ENCODE measurements at places on chromosomes 5 and 9.

DNA sequence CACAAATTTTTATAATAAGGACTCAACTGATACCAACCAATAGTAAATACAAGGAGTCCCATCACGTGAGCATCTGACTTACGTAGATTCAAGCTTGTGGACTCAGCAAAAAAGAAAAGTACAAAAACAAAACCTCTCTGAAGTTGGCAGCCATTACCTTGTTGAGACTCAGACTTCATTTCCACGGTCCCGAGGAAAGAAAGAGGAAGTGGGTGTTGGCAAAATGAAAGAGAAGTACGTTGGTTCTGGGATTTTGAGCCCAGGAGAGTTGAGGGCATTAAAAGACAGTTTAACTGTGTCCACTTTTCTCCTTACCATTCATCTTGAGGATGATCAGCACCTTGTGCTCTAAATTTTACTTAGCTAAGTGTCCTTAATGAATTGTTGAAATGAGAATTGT is 26.7 kb downstream of the NCBP1 start:
- DNase-seq, result no peak

- no peak for DNase-seq
Observed at GRCh38 chr5:673831-674629, 19.1 kb downstream of the TPPP start.

DNA sequence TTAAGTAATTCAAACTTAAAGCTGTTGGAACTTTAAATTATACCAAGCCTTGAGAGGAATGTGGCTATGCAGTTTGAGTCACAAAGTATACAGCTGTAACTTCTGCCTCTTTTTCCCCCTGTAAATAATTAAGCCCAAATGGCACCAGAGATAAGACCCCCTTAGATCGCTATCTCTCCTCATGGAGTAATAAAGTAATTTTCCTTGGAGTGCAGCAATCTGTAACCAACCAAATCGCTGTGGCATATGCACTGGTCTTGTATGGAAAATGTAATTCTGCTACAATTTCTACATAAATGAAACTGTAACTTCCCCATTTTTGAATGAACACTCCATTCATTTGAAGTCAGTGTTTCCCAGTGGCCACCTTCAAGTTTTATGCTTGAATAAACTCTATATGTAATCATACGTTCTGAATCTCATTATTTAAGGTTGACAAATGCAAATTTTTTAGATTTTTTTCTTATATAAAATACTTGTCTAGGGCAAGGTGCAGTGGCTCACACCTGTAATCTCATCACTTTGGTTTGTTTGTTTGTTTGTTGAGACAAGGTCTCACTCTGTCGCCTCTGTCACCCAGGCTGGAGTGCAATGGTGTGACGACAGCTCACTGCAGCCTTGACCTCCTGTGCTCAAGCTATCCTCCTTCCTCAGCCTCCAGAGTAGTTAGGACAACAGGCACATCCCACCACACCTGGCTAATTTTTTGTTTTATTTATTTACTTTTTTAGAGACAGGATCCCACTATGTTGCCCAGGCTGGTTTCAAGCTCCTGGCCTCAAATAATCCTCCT is 12.3 kb downstream of the SUSD1 start:
- DNase-seq, result no peak

DNA sequence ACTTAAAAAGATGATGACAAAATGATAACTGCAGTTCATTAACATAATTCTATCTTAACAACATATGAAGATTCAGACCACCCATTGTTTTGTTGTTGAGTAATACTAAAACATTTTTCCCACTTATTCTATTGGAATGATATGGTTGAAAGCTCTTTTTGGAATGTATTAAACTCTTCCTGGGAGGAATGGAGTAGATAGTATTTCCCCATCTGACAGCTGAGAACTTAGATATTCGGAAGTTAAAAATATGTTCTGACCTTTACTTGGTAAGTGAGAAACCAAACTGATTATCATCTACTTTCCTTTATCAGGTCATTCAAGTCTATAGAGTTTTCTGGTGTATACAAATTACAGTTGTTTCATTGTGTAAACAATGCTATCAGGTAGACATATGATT is 452.9 kb downstream of the CSNK1G3 start:
- DNase-seq, result no peak

- DNase-seq, result no peak
Observed at GRCh38 chr9:84667571-84668195, 1.8 kb upstream of the NTRK2 start.

GRCh38 chr9:122059214-122059954 is 33.7 kb downstream of the TTLL11 start:
- no peak for DNase-seq

DNA sequence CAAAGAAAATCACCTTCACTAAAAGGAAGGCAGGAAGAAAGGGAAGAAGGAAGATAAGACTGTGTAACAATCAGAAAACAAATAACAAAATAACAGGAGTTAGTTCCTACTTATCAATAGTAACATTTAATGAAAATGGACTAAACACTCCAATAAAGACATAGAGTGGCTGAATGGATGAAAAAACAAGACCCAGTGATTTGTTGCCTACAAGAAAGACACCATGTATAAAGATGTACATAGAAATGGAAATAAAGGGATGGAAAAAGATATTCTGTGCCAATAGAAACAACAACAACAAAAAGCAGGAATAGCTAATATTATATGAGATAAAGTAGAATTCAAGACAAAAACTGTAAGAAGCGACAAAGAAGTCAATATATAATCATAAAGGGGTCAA is 116.8 kb downstream of the LURAP1L start:
- no peak for DNase-seq

- no peak for DNase-seq
Observed at GRCh38 chr5:67816456-67816855, 399.1 kb upstream of the PIK3R1 start.

DNA sequence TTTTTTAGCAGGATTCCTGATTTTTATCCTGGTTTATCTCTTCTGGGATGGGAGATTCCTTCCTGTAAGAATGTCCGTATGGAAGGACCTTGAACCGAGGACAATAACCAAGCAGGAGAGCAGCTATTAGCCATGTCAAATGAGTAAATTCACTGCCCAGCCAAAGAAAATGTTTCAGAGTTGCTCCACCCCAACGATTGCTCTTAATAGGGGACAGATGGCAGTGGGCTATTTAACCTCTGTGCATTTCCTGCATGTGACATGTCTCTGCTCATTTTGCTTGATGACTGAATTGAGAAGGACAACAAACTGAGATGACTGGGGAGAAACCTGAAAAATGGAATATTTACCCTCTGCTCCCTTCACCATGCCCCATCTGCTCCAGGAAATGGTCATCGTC is 479.9 kb upstream of the ZNF462 start:
- DNase-seq, result no peak

DNA sequence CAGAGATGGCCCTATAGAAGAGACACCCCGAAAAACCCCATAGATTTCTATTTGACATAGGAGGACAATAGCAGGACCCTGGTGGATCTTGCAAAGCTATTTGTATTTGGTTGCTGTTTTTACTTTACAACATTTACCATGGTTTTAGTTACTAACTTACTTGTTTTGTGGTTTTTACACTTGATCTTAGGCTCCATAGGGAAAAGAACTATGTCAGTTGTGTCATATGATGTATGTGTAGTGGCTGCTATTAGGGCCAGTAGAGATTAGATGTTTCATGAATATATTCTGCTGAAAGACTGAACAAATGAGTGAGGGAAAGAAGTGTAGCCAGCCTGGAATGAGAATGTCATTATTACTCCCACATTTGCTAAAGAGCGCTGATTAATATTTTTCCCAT is 388.1 kb downstream of the SEMA5A start:
- DNase-seq, result no peak

- DNase-seq, result no peak
Observed at GRCh38 chr5:97063251-97063650, 79.2 kb downstream of the LIX1 start.

GRCh38 chr9:93291536-93292287 is 107.8 kb downstream of the WNK2 start:
- no peak for DNase-seq

- DNase-seq, result no peak
Observed at GRCh38 chr5:80740999-80741398, 86.2 kb upstream of the DHFR start.

GRCh38 chr5:2000591-2000990 is 117.9 kb upstream of the IRX4 start:
- no peak for DNase-seq

DNA sequence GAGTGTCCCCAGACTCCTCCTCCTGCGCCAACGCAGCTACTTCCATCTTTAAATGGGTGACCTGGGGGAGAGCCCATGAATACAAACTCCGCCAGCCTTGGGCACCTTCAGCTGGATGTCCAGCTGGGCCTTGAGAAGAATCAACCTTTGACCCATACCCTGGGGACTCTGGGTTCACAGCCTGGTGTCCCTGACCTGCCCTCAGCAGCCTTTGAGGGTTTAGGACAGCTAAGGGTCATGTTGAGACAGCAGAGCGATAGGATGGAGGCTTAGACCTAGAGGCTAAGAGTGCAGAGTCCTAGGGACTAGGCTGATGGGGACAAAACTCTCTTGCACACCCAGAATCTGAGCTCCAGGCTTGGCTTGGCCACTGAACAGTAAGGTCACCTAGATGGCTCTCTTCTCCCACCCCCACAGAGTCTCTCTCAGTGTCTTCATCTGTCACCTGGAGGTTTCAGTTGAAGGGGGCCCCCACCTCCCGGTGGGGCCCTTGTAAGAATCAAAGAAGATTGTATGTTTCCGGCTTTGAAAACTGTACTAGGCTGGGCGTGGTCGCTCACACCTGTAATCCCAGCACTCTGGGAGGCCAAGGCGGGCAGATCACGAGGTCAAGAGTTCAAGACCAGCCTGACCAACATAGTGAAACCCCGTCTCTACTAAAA is 6.7 kb upstream of the AQP3 start:
- no peak for DNase-seq

GRCh38 chr5:180825768-180826525 is 23.3 kb upstream of the MGAT1 start:
- DNase-seq, result peak; percentile 81

GRCh38 chr9:136203408-136204144 is 1.4 kb downstream of the LHX3 start:
- DNase-seq, result no peak

DNA sequence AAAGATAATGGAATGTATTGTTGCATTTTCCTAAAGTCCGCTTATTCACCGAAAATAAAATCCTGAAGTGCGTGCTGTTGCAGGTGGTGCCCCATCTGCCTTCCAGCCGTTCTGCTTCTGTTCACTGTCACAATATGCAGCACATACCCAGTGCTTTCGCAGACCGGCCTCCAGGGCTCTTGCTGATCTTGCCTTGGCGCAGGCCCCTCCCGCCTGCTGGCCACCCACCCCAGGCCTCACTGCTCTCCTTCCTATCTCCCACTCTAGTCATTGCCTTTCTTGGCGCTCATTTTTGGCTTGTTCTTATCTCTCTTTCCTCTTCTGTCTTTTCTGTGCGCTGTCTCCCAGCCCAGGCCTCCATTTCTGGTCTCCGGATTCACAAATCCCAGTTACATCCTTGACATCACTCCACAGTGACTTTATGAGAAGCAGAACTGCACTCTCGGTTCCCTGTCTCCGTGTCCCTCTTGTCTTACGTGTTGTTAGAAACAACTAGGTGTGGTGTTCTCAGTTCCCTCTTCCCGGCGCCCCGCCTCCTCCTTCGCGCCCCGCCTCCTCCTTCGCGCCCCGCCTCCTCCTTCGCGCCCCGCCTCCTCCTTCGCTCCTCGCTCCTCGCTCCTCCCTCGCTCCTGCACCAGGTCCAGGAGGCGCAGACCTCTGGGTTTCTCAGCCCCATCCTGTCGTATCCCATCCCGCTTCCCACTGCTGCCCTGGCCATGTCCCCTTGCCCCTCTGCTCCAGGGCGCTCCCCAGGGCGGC is 201.7 kb upstream of the OTULINL start:
- DNase-seq, result no peak

DNA sequence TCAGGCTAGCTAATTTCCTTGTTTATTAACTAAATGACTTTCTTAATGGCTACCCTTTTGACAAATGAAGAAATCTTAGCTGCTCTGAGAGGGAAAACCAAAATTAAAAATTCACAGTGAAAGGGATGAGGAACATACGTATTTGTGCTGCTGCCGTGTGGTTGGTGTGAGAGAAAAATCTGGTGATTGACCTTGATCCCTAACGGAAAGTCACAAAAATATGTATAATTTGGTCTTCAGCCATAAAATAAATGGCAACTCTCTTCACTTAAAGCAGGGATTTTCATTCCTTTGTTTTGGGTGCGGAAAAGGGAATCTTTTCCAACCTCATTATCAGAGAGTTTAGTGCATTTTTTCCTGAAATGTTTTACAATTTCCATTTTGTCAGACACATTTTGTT is 40.4 kb downstream of the PAM start:
- no peak for DNase-seq

DNA sequence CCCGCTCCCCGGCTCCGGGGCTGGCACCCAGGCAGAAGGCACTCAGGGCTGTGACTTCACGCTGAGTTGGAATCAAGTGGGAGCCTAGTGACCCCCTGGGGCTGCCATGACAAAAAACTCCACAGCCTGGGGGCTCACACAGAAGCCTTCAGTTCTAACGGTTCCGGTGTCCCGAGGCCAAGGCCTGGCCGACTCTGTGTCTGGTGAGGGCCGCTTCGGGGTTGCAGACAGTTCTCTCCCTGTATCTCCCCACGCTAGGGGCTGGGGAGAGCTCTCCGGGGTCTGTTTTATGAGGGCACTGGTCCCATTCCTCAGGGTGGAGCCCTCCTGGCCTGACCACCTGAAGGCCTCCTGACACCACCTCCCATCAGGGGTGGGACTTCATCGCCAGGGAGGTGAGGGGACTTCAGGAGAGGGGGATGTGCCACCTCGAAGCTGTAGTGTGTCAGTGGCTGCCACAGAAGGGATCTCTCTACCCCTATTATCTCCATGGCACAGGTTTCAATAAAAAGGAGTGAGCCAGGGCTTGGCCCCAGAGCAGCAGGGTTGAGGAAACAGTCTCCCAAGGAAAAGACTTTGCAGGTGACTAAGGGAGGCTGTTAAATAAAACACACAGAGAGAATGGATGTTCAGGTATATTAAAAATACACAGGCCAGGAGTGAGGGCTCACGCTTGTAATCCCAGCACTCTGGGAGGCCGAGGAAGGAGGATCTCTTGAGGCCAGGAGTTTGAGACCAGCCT is 1.5 kb upstream of the SLC6A3 start:
- DNase-seq, result no peak

DNA sequence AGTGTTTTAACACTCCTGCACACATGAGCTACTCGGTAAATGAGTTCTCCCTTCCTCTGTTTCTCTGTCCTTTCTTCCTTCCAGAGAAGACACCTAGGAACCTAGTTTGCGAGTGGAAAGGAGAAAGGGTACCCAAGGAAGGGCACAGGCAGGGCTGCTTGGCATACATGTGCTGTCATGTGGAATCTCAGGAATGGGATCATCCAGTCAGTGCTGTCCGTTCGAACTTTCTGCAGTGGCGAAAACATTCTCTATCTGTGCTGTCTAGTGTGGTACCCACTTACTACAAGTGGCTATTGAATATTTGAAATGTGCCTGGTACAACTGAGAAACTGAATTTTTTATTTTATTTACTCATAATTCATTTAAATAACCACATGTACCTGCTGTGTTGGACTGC is 28.0 kb downstream of the NLN start:
- no peak for DNase-seq

- DNase-seq, result no peak
Observed at GRCh38 chr5:150429410-150429873, 16.7 kb upstream of the CD74 start.

GRCh38 chr5:44862808-44863207 is 54.1 kb downstream of the MRPS30 start:
- DNase-seq, result no peak

Data from HFFc6 (cell line).